ENCODE measurements at places on chromosomes 6 and 20. TPM values are rescaled to one million over a fixed set of nuclear protein-coding genes. Genes with fewer than 3 reads are reported as not detected.

PRL gene
- 0.48 TPM for total RNA-seq

DUSP22 gene
- total RNA-seq = 20.2 TPM

KIF25 gene
- not detected for total RNA-seq

OPRM1 gene
- total RNA-seq = not detected

GRCh38 chr6:36118550-36119107 lies 11.7 kb upstream of the MAPK13 start:
- H3K27ac ChIP-seq = peak overlapping the region; percentile 89
- H3K4me3 ChIP-seq = peak overlapping the region; percentile 37
- H3K36me3 ChIP-seq = peaks cover 5% of the 10 kb centered on the region
- no peak for DNase-seq
- peaks cover 38% of the 10 kb centered on the region for H3K4me1 ChIP-seq
